ENCODE measurements at places on chromosomes 7 and 10.

DNA sequence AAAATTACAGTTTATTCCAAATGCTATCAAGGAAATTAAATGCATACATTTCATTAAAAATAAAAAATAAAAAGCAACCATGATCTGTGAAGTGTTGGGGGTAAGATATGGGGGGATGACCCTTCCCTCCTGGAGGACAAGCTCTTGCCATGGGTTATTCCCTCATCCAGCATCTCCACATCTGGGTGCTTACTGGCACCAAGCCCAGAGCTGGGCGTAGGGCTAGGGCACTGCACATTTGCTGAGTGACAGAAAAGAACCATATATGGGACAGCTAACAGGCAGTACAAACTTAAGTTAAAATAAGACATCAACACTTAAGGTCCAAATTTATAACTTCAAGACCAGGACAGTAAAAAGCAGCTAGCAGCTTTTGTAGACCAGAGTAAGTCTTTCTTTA lies 10.2 kb downstream of the CCDC6 start:
- no peak for DNase-seq

- no peak for DNase-seq
Measured at GRCh38 chr10:92567952-92568600, 5.8 kb downstream of the IDE start.

- no peak for DNase-seq
Measured at GRCh38 chr7:112649560-112649959, 140.6 kb downstream of the TMEM168 start.

- DNase-seq = no peak
Measured at GRCh38 chr7:142438235-142438922, 180.5 kb upstream of the PRSS58 start.

GRCh38 chr10:114228156-114228555 lies 10.9 kb upstream of the VWA2 start:
- DNase-seq = no peak
